ENCODE measurements at places on chromosomes 12 and 14.

DNA sequence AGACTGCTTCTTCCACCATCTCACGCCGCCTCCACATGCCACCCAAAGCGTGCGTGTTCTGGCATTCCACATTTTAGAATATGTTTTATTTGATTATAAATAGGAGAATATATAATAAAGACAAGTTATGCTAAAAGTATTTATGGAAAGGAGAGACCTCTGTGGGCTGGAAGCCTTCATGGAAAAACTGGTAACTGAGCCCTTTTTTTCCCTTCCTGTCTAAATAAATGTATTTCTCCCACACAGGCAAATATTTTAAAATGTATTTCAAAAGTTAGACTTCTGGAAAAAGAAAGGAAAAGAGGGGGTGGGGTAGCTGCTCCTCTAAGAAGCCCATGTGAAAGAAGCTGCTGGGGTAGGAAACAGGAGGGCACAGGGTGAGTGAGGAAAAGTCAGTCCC is 16.1 kb upstream of the NR4A1 start:
- DNase-seq: no peak

DNA sequence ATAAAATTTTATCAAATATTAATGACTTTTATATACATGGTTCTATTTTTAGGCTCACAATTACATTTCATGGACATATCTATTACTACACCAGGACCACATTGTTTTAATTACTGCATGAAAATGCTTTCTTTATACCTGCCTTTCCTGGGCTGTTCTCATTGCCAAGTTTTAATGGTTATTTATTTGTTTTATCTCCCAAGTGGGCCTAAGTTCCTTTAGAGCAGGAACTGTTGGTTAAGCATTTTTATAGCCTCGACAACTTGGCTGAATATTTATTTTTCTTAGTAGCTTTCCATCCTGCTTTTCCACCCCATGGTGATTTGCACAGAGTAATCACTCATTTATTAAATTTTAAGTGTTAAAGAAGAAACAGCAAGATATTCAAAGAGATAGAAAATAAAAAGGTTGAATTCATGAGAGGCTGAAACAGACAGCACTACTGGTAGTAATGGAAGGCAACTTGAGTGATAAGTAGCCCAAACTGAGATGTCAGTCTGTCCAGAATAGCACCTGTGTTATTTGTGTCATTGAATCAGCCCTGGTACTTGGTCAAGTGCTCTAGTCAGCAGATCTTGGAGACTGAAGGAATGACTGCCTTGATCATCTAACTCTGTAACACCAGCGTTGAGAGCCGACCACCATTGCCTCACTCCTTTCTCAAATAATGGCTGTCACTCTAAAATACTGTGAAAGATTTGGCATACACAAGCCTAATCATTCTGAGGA is 119.1 kb upstream of the EGLN3 start:
- no peak for DNase-seq

DNA sequence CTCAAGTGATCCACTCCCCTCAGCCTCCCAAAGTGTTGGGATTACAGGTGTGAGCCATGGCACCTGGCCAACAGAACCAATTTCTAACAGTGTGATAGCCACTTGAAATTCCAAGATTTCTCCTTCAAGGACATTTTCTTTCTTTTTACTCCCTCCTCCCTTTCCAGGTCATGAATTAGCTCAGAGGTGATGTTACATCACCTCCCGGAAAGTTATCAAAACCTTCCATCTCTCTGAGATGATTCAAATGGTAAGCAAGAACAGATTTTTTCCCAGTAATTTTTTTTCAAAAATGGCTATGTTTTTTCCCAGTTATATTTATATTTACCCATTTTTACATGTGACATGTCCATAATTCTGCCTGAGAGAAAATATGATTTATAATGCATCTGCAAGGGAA is 15.6 kb upstream of the SMAGP start:
- no peak for DNase-seq

DNA sequence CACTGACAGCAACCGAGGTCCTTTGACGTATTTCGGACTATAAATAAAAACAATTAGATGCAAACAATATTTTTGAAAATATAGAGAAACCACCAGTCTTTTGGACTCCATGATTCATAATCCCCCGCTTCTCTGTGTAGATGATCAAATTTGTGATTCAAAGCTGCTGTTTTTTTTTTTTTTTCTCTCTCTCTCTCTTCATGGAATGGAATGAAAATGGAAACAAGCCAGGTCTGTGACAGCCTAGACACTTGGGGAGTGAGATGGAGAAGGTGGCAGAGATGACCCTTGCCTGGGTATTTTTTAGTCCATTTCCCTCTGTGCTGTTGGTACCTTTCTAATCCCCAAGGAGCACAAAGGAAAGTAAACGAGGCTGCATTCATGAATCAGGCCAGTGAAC is 248.5 kb downstream of the GLT1D1 start:
- no peak for DNase-seq

DNA sequence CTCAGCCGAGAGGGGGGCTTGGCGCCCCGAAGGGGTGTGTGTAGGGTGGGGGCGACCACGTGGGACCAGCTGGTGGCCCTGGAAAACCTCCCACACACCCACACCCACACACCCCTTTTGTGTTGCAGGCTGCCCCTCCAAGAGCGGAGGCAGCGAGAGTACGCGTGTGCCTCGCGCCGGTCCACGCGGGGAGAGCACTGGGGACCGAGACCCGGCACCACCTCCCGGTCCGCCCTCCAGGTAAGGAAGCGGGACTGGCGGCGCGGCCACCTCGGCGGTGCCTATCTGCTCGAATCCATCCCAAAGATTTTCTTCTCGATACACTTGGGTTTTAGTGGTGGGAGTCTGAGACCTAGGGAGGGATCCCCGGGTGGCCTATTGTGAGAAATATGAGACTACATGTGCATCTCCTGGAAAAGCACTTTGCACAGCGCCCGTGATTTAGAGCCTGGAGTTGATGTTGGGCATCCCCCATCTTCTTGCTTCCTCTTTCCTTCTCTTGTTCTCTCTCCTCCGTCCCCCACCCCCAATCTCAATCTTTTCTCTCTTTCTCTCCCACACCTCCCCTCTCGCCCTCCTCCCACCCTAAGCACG is 393 bp downstream of the SYT1 start:
- peak; percentile 29 for DNase-seq

- DNase-seq: no peak
Measured at GRCh38 chr12:49969651-49970429, 2.9 kb upstream of the AQP6 start.

- no peak for DNase-seq
Measured at GRCh38 chr14:21047378-21047781, 5.2 kb downstream of the RNASE7 start.

GRCh38 chr12:69994724-69995173 is 169.7 kb downstream of the MYRFL start:
- peak; percentile 21 for DNase-seq

- DNase-seq: no peak
Measured at GRCh38 chr14:91521061-91521640, 11.0 kb upstream of the PPP4R3A start.

GRCh38 chr14:94114589-94115057 is 4.1 kb downstream of the IFI27 start:
- no peak for DNase-seq

- no peak for DNase-seq
Measured at GRCh38 chr12:96136725-96137378, 57.3 kb upstream of the ELK3 start.

- DNase-seq: no peak
Measured at GRCh38 chr14:34749408-34749807, 35.0 kb upstream of the CFL2 start.

GRCh38 chr14:89371585-89372511 is 45.2 kb downstream of the FOXN3 start:
- DNase-seq: no peak

DNA sequence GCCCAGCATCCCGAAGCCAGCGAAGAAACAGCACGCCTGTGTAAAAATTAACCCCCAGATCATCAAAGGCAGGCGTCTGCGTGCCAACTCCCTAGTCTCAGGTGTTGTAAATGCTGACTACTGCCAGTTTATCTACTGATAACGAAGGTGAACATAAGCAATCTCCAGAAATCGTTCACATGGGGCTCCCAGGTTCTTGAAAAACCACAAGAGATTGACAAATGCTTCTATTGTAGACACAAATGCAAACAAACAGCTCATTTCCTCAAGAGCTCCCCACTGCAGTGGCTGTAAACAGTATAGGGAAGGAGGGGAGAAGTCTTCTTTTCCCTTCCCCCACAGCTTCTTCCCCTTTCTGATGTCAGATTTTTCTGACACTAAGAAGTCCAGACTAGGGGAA is 5.3 kb upstream of the PLEKHG3 start:
- DNase-seq: no peak

GRCh38 chr12:68236421-68237059 is 10.9 kb upstream of the IL26 start:
- DNase-seq: no peak

DNA sequence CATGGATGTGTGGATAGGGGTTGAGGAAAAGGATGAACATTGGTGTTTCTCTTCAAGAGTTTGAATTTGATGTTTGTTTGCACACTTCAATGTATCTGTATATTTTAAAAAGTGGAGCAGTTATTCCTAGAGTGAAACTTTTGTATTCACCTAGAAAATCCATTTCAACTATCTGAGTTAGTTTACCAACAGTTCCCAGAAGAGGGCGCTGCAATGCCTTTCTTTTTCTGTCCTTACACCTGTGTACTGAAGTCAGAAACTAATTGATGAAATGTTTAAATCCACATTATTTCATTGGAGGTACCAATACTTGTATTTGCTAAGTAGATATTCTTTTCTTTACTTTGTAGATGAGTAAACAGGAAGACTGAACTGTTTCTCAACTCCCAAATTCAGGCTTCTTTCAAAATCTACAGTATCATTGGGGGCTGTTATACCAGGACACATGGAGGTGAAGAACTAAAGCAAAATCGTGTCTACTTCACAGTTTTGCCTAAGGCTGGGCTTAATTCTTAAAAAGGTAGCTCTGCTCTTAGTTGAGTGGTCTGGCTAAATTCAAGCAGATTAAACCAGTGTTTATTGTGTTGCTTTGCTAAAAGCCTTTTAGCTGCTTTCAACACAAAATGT is 26.6 kb upstream of the KLRB1 start:
- DNase-seq: no peak

DNA sequence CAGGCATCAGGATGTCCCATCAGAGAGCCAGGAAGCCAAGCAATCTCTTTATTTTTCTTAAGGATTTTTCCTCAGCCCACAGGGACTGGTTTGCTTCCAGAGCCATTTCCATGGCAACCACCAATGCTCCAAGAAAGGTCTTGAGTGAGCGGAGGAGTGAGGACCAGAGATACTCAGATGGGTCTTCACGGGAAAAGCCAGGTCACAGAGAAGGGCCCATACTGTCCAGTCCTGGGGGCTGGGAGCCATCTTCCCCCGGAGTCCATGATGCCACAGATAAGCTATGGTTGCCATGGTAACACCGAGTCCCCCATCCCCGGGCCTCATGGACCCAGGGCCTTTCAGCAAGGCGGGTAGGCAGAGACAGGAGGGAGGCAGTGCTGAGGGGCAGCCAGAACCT is 28.6 kb downstream of the CMKLR1 start:
- DNase-seq: no peak

DNA sequence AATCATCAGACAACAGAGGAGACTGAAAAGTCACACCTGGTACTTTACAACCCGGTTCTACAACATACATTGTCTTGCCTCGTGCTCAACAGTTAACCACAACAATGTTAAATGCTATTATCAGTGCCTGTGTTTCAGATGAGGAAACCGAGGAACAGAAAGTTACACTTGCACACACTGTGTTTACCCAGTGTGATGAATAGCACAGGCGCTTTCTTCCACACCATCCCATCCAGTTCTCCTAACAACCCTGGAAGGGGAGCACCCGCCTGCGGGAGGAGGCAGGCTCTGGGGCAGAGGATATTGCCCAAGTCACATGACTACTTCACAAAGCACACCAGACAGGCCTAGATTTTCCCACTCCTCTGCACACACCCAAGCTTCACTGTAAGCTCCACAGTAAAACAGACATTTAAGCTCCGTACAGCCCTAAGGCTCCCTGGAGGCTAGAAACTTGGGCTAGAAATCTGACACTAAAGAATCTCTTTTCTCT is 21.8 kb downstream of the NCKAP5L start:
- DNase-seq: no peak

GRCh38 chr14:104263675-104264358 is 125.4 kb downstream of the KIF26A start:
- DNase-seq: no peak
